ENCODE measurements at places on chromosomes 7 and 10.

DNA sequence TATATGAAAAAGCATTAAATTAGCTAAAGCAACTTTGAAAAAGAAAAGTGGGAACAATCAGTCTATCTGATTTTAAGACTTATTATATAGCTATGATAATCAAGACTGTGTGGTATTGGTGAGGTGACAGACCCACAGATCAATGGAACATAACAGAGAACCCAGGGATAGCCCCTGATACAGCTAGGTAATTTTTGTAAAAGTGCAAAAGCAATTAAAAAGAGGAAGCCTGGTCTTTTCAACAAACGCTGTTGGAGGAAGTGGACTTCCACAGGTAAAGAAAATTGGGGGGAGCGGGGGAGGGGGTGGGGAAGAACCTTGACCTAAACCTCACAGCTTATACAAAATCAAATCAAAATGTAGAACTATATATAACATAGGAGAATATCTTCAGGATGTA lies 45.4 kb downstream of the GNA12 start:
- DNase-seq = no peak

DNA sequence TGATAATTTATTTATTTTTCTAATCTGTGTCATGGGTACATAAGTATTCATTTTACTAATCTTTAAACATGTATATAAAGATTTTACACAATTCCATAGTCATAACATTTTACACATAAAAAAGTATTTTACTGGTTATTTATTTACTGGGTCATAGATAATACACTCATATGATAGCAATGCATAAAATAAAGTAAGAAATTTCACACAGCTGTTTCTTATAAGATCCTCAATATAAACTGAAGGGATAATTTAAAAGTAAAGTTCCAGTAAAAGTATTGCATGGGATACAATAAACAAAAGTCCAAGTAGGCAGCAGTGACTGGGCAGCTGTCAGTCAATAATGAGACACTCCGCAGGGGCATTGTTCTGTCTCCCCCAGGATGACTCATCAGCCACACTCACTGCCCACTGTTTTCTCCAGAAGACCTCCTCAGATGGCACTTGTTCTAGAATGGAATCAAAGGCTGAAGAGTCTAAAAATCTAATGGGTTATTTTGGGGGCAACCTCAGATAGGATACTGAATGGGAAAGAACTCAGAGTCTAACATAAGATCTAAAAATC lies 32.7 kb downstream of the DPY19L1 start:
- no peak for DNase-seq

DNA sequence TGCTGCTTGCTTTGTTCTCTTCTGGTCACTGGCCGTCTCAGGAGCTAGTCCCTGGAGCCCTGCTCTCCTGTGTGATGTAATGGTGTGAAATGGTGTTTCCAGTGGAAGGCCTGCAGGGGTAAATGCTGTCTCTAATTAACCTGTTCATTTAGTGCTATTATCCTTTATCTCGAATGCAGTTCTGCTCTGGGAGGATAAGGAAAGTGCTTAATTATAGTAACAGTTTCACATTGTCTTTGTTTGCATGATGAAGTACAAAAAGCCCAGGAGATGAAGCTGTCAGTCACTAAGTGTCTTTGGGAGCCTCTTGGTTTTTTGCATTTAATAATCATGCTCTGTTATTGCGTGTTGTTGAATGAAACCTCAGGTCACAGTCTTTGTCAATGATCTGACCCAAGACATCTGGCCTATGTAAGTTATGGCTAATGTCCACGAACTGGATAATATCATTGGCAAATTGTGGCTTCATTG lies 755.3 kb upstream of the GALNT17 start:
- DNase-seq = no peak

DNA sequence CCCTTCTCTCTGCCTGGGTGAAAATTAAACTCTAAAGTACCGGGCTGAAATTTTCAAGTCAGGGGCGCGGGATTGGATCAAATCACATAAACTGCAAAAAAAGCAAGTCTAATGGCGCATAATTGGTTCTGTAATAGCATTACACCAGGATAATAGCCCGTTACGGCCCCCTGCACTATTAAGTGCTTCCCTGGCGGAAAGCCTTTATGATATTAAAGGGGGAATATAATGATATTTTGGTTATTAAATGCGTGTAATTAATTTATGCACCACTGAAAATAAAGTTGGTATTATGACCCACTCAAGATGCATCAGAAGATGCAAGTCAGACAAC lies 744 bp upstream of the DRGX start:
- no peak for DNase-seq
